ENCODE measurements at places on chromosomes 3 and 15.

DNA sequence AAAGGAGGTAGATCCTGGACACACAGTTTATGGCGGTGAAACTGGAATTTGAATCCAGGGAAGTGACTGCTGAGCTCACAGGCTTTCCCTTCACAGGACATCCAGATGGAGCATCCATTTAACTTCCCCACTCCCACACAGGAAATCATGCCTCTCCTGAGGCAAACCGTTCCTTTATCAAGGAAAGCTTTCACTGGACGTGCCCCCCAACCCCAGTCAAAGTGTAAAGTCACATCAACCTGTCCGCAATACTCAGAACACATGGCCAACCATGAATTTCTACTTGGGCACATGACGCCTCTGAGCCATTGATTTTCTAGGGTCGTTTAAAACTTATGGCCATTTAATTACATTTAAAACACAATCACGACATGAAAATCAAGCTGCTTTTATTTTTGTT is 2.9 kb downstream of the PCOLCE2 start:
- no peak for DNase-seq

- peak; percentile 29 for DNase-seq
Measured at GRCh38 chr3:46845397-46845859, 17.8 kb downstream of the MYL3 start.

- DNase-seq = no peak
Measured at GRCh38 chr15:64891561-64891960, 20.1 kb upstream of the ANKDD1A start.

GRCh38 chr15:52466716-52467115 is 62.0 kb downstream of the MYO5A start:
- DNase-seq = no peak

DNA sequence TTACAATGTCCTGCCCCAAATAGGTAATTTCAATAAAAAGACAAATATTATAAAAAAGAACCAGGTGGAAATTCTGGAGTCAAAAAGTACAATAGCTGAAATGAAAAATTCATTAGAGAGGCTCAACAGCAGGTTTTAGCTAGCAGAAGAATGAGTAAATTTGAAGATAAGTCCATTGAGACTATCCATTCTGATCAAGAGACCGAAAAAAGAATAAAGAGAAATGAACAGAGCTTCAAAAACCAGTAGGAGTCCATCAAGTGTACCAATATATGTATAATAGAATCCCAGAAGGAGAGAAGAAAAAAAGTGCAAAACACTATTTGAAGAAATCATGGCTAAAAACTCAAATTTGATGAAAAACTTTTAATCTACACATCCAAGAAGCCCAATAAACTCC is 60.5 kb upstream of the POMGNT2 start:
- no peak for DNase-seq

DNA sequence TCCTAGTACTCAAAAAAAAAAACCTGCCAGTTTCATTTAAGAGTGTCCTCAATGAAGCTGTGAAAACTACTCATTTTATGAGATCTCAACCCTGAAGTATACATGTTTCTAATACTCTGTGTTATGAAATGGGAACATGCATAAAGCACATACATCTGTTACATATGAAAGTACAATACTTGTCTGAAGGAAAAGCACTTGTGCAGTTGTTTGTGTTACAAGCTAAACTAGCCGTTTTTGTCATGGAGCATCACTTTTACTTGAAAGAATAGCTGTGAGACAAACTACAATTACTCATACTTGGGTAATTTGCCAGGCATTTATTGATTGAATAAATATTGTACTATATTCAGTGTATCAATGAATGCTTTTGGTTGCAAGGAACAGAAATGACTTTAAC is 72.7 kb downstream of the TIPARP start:
- DNase-seq = no peak

- DNase-seq = no peak
Measured at GRCh38 chr3:189911001-189911400, 209.7 kb downstream of the P3H2 start.

DNA sequence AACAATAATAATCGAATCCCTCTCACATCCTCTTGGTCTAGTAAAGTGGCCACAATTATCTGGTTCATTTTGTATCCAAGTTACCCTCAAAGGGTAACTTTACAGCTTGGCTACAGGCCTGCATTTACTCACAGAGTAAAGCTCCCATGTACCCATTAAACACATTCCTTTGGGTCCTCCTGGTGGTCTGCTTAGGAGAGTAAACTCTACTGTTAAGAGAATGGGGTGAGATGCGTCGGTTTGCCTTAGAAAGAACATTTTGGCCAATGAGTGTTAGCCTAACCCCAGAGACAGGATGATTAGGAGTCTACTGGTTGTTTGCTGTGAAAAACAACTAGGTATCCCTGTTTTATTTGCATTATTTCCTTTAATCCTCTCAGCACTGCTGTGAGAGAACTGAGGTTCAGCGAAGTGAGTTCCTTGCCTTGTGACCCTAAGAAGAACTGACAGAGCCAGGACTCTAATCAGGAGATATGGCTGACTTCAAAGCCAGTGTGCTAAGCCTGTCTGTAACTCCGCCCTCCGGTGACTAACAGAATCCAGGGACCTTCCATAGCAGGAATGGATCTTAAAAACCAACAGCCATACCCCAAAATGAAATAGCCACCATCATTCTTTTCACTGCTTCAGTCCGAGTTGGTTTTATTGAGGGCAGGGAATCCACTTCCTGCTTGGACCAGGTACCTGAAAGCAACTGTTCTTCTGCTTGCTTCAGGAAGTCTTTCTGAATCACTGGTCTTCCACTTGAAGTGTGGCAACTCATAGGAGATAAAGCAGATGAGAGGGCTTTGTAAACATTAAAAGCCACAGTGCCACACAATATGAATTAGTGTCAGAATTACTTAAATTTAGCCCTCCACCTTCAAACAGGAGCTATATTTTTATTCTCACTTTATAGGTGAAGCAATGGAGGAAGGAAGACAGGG is 317.3 kb upstream of the WNT5A start:
- DNase-seq = no peak

DNA sequence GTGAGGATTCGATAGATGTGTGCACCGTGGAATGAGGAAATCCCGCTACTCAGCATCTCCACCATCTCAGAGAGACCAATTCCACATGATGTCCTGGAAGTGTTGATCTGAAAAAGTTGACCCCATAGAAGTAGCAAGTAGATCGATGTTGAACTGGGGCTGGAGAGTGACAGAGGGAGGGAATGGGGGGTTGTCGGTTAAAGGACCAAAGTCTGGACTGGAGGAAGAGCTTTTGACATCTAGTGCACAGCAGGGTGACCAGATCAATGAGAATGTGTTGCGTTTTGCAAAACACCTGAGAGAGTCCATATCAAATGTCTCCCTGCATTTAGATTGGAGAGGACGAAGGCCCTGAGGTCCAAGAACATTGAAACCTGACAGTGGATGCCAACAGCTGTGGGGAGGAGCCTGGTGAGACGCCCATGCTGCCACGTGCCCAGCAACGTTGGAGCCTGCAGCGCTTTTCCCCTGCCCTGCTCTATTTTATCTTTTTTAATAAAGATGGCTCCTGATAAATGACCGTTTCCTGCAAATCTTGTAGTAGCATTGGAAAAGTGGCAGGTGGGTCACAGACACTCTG is 30.1 kb upstream of the RPL32 start:
- DNase-seq = no peak

- DNase-seq = no peak
Measured at GRCh38 chr15:89631902-89632264, 23.4 kb downstream of the KIF7 start.

DNA sequence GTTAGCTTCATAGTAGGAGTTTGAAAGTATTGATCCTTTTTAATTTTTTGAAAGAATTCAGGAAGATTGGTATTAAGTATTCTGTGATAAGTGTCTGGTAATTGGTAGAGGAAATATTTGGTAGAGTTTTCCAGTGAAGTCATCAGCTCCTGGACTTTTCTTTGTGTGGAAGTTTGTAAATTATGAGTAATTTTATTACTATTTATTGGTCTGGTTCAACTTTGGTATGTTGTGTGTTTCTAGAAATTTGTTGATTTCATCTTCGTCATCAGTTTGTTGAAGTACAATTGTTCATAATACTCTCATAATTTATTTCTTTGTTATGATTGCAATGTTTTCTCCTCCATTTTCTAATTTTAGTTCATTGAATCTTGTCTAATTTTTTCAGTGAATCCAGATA is 832.0 kb downstream of the OTOL1 start:
- DNase-seq = no peak

GRCh38 chr15:69663982-69664381 is 211.4 kb downstream of the RPLP1 start:
- no peak for DNase-seq
